Stimulated activated CD4-positive, alpha-beta T cell treated with anti-CD3 and anti-CD28 coated beads, Interleukin-1b, Interleukin-23, amount 100 ng/mL, for 1 hour (primary cell): ENCODE measurements at places on chromosomes 11 and 22.

- no peak for DNase-seq
These were observed 169.9 kb downstream of the CTTN start for GRCh38 chr11:70568035-70568813.

GRCh38 chr11:116110802-116111201, 606.6 kb upstream of the CADM1 start:
- no peak for DNase-seq

DNA sequence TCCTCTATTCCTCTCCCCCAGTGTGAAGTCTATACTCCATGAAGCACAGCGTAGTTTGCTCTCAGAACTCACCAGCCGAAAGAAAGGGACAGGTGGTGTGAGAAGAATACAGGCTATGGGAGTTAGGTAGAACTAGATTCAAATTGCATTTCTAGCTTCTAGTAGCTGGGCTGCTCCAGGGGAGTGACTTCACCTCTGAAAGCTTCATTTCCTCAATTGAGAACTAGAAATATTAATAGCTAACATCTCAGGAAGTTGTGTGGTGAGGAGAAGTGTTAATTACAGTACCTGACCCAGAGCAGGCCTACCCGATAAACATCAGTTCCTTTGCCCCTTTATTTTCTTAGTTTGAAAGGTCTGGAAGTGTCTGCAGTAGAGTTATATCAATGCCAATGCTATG, 484.7 kb upstream of the TENM4 start:
- no peak for DNase-seq

DNA sequence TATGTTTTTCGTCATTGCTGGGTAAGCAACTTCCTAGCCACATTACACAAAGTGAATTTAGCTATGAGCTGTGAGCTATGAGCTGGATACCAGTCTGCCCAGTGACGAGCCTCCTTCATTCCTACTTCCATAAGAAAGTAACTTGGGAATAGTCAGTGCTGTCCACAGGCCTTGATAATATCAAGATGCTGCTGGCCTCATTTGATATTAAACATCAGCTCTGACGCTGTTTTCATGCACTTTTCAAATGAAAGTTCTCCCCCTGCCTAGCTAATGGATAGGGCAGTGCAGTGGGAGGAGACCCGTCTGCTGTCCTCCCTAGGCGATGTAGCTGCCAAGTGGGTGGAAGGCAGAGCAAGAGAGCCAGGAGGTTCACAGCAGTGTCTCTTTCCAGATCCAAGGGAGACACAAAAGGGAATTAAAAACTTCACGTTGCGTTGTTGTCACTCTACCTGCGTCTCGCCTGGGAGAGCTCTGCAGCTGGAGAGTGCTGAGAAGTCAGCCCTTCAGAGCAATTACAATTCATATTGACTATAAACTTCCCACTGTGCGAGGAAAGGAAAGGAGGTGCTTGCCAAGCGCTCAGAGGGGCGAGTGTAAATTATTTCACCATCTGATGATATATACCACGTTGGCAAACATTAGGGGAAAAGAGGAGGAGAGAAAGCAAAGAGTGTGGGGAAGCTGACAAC, 861.4 kb downstream of the NTM start:
- no peak for DNase-seq

- no peak for DNase-seq
These were observed 2.9 kb downstream of the SERPIND1 start for GRCh38 chr22:20776624-20777405.

DNA sequence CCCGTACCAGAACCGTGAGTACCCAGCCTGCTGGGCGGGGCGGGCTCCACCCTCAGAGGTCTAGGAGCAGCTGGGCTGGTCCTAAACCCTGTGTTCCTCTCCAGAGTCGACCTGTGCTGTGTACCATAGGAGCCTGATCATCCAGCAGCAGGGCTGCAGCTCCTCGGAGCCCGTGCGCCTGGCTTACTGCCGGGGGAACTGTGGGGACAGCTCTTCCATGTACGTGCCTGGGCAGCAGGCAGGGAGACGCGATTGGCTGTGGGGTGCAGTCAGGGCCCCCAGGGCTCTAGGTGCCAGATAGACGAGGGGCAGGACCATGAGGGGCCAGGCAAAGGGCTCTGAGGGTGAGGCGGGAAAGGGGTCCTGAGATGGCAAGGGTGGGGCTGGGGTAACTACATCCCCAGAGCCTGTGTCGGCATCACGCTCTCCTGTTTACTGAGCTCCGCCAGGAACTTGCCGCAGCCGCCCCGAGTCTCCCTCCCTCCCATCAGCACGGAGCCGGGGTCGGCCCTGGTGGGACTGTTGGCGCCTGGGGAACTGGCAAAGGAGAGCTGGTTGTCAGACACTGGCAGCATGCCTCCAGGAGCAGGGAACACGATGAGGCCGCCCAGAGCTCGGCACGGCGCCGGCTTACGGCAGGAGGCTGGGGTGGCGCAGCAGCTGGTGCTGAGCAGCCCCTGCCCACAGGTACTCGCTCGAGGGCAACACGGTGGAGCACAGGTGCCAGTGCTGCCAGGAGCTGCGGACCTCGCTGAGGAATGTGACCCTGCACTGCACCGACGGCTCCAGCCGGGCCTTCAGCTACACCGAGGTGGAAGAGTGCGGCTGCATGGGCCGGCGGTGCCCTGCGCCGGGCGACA, 22.9 kb upstream of the MUC5B start:
- DNase-seq, result no peak

- DNase-seq, result no peak
These were observed 189.3 kb downstream of the FAT3 start for GRCh38 chr11:92413757-92414513.

DNA sequence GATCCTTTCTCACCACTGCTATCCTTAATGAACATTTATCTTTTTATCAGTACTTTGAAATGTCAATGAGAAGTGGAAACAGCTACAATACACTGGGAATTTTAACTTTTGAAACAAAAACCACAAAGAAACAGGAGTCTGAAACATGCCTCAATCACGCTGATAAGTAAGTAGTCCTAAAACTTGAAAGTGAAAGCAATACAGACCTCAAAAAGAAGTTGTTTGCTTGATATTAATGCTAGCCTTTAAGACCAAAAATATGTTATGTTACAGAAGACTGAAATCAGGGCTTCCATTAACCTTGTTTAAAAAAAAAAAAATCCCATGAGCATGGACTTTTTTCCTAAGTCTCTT, 21.3 kb downstream of the PHF21A start:
- DNase-seq, result no peak

DNA sequence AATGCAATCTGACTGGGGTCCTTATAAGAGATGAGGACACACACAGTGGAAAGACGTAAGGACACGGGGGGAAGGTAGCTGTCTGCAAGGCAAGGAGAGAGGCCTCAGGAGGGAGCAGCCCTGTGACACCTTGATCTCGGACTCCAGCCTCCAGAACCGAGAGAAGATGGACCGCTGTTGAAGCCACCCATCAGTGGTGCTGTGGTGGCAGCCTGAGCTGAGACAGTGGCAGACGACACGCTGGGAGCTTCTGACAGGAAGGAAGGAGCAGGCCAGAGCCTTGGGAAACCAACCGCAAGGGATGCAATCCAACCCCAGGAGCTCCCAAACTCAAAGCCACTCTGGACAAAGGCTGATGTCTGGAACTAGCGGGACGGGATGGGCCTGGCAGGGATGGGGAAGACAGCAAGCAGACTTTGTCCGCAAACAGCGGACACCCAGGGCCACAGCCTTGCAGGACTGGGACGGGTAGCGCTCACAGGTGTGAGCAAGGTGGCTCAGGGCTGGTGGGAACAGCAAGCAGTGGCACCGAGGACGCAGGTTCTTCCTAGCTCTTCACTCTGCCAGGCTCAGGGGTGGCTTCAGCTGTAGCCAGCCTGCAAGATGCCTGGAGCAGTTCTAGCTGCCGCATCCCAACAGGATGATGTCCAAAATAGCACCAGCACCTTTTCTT, 10.9 kb downstream of the LTO1 start:
- DNase-seq, result no peak

- no peak for DNase-seq
These were observed 300.9 kb downstream of the TENM4 start for GRCh38 chr11:79139900-79140299.

- no peak for DNase-seq
These were observed 32.5 kb upstream of the IZUMO1R start for GRCh38 chr11:94271885-94272372.

DNA sequence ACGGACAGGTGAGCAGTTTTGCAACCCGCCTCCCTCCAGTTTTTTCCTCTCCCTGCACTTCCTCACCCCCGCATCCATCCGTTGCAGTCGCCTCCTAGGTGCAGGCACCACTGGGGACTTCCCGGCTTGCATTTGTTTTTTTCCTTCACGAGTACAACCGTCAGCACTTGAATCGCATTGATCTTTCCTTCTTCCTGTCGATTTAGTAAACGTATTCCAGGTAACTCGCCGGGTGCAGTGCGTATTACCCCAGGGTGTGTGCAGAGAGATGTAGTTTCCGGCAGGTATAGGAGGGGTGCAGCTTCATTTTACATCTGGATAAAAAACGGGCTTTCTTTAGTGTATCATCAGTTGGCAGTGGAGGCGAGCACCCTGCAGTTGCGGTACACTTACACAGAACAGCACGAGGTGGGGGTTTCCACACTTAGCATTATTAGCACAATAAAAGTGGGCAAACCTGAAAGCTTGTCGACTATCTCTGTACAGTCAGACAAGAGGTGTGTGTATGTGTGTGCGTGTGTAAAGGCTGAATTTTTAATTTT, at the start of gene SORL1-AS1:
Gene SORL1-AS1 (minus strand): TSS at position 359 of the 542 bp plus-strand sequence.
- no peak for DNase-seq

DNA sequence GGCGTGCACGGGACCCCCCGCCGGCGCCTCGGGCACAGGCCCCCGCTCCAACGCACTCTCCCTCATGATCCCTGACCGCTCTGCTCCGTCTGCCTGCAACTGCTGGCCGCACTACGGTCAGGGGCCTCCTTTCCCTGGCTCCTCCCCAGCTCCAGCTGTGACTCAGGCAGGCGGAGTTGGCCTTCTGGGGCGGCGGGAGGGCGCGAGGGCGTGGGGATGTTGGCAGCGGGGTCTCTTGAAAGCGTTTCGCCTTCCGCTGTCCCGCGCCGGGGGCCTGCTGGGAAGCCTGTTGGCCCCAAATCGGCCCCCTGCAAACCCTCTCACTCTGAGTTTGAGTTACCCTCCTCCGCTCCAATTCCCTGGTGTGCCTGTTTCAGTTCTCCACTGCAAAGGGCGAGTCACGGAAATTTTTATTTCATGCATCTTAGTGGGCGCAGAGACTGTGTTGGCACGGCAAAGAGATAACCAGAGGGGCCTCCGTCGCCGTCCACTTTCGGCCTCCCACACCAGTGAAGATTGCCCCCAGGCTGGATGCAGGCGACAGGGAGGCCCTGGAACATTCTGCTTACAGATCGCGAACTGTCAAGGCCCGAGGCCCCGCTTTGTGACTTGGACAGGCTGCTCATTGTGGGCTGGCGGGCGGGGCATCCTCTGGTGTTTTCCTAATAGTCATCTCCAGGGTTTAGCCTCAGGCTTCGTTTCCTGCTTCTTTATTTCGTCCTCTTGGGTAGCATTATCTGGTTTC, at the start of gene CAVIN3:
Gene CAVIN3 (minus strand): TSS at position 91 of the 745 bp plus-strand sequence. CDS start 25 bp downstream, at position 66.
- DNase-seq, result no peak

DNA sequence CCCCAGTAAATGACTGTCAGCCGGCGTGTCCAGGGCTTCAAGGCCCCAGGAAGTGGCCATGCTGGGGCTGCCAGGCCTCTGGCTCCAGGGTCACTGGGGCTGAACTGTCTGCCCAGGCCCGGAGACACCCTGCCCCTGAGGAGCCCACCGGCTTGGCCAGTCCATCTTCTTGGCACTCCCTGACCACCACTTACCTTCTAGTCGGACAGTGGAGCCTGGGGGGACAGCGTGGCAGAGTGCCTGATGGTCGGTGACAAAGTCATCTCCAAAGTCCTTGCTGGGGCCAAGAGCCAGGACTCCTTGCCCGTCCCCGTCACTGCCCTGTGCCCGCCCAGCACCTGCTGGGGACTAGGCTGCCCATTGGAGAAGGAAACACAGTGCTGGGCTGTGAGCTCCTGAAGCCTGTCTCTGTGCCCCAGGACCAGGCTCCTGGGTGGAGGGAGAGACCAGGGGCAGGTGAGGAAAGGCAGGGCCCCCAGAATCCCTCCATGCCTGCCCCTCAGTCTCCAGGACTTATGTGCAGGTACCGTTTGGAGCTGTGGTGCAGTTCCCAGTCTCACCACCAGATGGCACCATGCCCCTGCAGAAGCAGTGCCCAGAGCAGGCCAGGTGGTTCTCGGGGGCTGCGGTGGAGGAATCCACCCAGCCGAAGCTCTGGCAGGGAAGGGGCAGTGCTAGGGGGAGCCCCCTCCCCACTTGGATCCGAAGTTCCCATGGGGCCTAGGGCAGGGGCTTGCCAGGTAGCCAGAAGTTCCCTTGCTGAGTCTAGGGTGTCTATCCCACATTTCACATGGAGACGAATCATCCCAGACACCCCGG, 6.0 kb upstream of the CCDC188 start:
- peak; percentile 92 for DNase-seq

DNA sequence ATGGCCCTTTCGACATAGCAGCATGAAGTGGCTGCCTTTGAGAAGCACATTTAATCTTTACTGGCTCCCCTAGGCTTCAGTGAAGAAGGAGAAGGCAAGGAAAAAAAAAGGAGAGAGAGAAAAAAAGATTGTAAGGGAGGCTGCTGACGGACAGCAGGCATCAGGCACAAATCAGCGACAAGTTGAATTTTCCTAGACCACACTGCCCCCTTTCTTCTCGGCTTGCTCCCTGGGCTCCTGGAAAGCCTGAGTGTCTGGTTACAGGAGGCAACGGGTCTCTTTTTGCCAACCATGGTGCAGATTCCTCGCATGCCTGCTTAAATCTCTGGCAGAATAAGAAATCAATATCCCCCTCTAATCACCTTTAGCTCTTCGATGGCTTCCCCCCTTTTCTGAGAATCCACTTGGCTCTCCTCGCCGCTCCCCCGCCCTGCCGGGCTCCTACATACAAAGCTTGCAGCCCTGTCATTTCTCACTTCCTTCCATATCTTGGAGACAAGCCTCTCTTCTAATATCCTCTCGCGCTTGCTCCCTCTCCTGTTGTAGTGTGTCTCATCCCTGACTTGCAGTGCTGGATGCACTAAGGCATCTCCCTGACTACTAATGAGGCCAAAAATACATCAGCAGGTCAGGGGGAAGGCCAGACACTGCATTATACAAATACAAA, 14.3 kb downstream of the BLID start:
- no peak for DNase-seq

GRCh38 chr11:78223320-78223954, 34.7 kb downstream of the USP35 start:
- no peak for DNase-seq
